ENCODE measurements at places on chromosomes 4 and X.

GRCh38 chr4:44629280-44629866 is 22.1 kb downstream of the YIPF7 start:
- peak; percentile 66 for DNase-seq

- DNase-seq = no peak
Observed at GRCh38 chr4:95798727-95799126, 41.2 kb upstream of the PDHA2 start.

GRCh38 chrX:3599802-3600430 is 113.5 kb downstream of the PRKX start:
- DNase-seq = no peak

DNA sequence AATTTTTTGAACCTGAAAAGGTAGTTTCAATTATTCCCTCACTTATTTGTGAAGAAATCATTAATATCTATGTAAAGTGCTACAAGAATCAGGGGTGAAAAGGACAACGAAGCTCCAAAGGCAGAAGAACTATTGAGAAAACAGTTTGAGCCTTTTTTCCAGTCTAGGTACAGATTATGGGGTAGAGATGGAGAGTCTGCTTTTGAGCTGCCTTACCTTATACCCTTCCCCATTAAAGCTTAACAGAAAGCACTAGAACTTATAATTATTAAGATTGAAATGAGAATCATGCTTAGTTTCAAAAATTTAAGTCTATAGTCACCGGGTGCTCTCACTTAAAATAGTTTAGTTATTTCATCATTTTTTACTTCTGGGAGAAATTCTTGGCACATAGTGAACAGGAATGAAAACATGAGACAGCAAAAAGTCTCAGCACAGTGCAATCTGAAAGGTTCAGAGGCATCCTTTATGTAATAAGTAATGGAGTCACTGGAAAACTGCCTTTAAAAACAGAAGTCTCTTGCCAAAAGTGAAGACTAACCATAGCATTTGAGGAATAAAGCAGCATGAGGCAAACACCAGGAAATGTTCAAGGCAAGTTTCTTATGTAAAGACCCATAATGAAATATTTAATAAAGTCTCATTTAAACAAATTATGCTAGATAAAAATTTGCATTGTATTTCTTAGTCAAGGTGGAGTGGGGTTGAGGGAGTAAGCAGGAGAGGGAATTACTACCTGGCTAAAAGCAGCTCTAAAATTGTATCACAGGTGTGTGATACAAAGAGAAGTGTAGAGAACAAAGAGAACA is 5.1 kb upstream of the DCLK2 start:
- DNase-seq = no peak

- DNase-seq = no peak
Observed at GRCh38 chrX:65600106-65600505, 65.5 kb upstream of the LAS1L start.

DNA sequence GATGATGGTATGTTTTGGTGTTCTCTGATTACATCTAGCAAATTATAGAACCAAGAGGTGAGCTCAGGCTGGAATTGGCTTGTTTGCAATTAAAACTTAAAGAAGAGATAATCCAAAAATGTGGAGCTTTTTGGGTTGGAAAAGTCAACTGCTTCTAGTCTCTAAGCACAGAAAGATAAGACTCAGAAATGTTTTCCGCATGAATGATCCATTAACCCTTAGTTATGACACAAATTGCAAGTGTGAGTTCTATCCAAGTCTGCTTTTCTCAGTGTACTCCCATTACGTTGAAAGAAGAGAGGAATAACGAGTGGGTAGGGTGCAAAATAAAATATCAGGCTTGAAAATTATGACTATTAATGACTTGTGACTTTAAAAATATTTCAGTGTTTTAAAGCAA is 38.5 kb downstream of the HPGD start:
- peak; percentile 20 for DNase-seq

DNA sequence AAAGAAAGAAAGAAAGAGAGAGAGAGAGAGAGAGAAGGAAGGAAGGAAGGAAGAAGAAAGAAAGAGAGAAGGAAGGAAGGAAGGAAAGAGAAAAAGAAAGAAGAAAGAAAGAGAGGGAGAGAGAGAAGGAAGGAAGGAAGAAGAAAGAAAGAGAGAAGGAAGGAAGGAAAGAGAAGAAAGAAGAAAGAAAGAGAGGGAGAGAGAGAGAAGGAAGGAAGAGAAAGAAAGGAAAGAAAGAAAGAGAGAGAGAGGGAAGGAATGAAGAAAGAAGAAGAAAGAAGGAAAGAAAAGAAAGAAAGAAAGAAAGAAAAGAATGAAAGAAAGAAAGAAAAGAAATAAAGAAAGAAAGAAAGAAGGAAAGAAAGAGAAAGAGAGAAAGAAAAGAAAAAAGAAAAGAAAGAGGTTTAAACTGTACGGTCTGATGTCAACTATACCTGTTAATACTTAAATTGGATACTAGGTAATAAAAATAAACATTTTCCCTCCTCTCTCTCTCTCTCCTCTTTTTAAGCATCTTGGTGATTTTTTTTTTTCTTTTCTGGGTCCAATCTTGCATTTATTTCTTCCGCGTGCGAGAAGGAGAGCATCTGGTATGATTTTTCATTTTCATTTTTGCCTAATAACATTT is 93.8 kb downstream of the CRLF2 start:
- no peak for DNase-seq

DNA sequence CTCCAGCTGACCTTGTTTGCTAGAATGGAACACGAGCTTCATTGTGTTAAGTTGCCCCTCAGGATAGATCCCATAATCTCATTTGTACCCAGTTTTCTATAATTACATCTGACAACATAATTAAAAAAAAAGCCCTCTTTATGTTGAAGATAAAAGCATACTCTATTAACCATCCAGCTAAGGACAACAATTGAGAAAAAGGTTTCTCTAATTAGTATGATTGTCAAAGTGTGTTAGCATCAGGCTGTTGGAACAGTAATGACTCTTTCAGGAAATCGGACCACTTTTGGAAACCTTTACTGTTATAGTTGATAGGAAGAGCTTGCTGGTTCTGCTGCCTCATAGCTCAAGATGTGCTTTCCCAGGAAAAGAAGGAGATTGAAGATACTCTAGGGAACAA is 172.6 kb downstream of the FHIP1A start:
- DNase-seq = no peak

- no peak for DNase-seq
Observed at GRCh38 chr4:56976283-56976836, 1.0 kb downstream of the NOA1 start.

- DNase-seq = no peak
Observed at GRCh38 chrX:12681047-12681446, 110.2 kb upstream of the PRPS2 start.

GRCh38 chr4:9923195-9923812 is 98.0 kb downstream of the SLC2A9 start:
- no peak for DNase-seq

- no peak for DNase-seq
Observed at GRCh38 chr4:48267574-48267973, 2.1 kb downstream of the TEC start.

DNA sequence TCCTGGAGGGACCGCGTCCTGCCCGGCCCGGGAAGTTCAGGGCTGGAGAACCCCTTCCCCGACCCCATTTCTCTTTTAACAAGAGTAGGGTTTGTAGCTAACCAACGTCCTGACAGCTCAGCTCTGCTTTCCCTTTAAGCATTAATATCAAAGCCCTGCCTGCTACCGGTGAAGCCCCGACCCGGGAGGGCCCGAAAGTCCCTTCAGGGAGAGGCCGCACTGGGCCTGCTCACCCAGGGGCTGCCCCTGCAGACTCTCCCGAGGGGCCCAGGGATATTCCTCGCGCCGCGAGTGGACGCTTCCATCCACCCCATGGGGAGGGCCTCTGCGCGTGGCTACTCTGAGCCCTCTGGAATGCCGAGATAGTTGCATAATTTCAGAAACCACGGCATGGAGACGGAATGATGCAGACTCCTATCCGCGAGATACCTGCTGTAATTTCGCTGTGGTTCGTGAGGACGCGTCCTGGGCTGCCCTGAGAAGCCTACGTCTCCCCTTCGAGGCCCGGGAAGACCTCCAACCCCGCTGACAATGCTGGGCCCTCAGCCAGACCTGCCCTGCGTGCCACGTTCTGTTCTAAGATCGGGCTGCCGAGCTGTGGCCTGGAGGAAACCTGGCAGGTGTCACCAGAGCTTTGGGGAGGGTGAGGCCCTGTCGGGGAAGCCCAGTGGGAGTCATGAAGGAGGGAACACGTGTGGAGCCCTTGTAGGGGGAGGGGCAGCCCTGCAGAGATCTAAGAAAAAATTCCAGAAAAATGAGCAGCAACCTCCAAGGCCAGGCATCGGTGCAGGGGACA is 999 bp upstream of the CTBP1 start:
- no peak for DNase-seq

Data from neural progenitor cell (in vitro differentiated cells).